ENCODE measurements at places on chromosomes 6 and 20. TPM values are rescaled to one million over a fixed set of nuclear protein-coding genes. Genes with fewer than 3 reads are reported as not detected.

GRCh38 chr20:40111282-40111681 is 577.8 kb downstream of the MAFB start:
- DNase-seq, result no peak
- H3K36me3 ChIP-seq, result no peaks in the 10 kb centered on the region
- H3K27ac ChIP-seq, result no peak overlapping the region
- no peaks in the 10 kb centered on the region for H3K4me1 ChIP-seq

GRCh38 chr6:5670381-5670780 is 336.3 kb downstream of the NRN1 start:
- no peak overlapping the region for H3K27ac ChIP-seq
- H3K4me3 ChIP-seq, result no peak overlapping the region
- no peaks in the 10 kb centered on the region for H3K27me3 ChIP-seq
- no peaks in the 10 kb centered on the region for H3K4me1 ChIP-seq

GRCh38 chr20:31673435-31673834 is 35.7 kb downstream of the COX4I2 start:
- H3K4me1 ChIP-seq, result peaks cover 49% of the 10 kb centered on the region
- H3K27me3 ChIP-seq, result no peaks in the 10 kb centered on the region
- H3K4me3 ChIP-seq, result no peak overlapping the region
- no peak for DNase-seq
- no peak overlapping the region for H3K27ac ChIP-seq
- H3K36me3 ChIP-seq, result no peaks in the 10 kb centered on the region

The CST4 gene
- total RNA-seq, result 0.23 TPM

The TAGAP gene
- 4.9 TPM for total RNA-seq

The DEFB132 gene
- total RNA-seq, result not detected
